Activated CD8-positive, alpha-beta T cell treated with anti-CD3 and anti-CD28 coated beads for 36 hours (primary cell): ENCODE measurements at places on chromosomes 6 and 20.

DNA sequence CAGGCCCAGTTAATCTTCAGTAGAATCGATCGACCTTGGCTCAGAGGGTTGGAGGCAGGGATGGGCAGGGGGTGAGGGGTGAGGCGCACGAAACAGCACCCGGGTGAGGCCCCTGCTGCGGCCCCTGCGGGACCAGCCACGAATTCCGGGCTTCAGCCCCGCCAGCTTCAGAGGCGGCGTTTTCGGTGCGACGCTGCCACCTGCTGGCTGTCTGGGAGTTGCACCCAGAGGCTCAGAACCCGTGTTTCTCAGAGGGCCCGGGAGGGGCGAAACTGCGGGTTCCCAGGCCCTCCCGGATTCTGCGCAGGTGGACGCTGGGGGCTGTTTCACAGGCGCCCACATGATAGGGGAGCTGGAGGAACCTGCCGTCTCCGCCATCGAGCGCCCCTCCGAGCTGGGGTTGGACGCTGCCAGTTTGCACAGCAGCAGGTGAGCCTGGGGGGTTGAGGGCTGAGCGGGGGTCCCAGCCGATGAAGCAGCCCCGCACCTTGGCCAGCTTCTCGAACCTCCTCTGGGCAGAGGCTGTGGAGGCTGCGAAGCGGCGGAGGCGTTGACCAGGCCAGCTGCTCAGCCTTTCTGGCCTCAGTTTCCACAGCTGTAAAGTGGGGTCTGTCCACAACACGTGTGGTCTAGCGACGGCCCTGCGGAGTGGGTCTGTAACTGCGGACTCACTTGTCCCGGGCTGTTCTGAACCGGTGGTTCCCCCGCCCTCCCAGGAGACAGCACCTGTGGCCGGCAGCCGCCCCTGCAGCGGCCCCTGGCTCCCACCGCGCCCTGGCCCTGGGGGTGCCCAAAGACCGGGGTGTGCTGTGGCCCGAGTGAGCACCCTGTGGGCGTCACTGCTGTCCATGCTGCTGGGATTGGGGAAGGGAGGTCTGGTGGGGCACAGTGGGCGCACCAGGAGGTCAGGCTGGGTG, 2.5 kb upstream of the BHLHE23 start:
- DNase-seq = peak; percentile 88

DNA sequence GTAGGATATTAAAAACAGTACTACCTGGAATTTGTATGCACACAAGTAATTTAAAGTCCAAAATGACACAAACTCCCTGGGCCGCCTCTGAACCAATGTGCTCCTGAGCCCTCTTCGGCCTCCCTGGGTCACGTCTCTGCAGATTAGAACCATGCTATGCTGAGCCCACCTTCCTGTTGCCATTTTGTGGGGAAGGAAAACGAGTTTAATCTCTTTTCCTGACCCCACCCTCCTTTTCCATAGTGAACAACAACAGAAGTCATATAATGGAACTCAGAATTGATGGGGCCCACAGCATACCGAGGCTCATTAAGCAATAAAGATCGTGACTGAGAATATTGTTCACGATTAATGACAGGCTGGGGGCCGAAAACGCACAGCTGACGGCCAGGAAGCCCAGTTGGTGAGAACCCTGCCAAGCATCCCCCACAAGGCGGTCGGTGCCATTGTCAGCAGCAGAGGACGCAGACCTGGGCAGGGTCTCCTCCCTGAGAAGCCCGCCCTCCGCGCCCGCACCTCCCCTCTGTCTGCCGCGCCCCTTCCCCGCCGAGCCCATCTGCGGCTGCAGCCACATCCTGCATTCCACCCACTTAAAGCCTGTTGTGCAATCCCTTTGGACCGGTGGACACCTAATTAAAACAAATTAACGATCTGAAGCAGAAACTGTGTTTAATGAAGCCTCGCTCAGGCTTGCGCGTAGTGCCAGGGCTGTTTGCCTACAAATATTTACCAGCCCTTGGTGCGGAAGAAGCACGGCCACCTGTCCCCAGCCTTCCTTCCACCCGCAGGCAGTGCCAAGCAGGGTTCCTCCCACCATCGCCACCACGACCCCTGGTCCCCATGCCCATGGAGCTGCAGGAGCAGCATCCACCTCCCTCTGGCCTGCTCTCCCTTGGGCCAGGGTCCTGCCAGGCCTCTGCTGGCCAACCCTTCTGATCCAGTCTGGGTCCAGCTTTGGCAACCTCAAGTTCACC, 68.1 kb downstream of the DLL1 start:
- peak; percentile 15 for DNase-seq

GRCh38 chr6:168385858-168386735, 54.9 kb upstream of the SMOC2 start:
- DNase-seq = no peak

DNA sequence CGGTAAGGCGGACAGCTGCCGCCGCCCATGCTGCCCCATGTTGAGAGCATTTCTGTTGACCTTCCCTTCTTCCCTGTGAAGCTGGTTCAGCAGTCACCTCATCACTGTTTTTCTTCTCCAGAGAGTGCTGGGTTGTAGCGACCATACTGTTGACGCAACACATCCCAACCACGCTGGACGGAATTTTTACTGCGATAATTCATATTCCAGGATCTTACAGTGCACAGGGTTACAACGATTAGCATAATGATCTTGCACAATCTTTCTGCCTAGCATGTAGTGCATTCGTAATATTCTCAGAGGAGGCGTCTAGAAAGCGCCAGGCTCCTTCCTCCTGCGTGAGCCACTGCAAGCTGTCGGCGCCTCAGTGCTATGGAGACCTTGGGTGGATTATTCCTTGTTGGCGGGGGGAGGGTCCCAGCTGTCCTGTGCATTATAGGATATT, 137.0 kb downstream of the MTHFD1L start:
- DNase-seq = no peak
